Esophagus squamous epithelium (tissue), 5 donors: ENCODE measurements at places on chromosomes 6 and 20.

- DNase-seq = no peak
Measured at GRCh38 chr20:1934156-1934555, 38.9 kb downstream of the SIRPA start.

DNA sequence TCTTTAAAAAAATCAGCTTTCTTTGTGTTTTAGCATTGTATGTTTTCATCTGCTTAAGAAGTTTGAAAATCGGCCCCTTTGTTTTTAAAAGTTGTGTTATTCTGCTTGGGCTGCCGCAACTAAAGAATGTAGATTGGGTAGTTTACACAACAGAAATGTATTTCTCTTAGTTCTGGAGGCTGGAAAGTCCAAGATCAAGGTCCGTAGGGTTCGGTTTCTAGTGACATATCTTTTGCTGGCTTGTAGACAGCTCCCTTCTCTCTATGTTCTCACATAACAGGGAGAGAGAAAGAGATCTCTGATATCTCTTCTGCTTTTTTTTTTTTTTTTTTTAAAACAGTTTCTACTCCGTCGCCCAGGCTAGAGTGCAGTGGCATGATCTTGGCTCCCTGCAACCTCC lies 138.6 kb downstream of the TBC1D7 start:
- DNase-seq = no peak

DNA sequence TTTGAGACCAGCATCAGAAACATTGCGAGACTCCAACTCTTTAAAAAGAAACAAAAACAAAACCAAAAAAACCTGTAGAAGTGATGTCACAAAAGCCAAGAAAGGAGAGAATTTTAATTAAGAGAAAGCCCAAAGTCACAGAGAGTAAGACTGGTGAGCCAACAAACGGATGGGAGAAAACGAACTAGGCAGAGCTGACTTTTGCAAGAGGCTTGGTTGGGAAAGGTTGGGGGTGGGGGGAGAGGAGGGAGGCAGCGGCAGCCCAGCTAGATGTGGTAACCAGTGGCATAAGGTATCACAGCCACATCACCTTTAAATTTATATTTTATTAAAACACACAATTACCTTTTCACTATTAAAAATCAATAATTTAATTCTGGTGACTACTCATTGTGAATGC lies 23.5 kb downstream of the NOL7 start:
- no peak for DNase-seq

- no peak for DNase-seq
Measured at GRCh38 chr6:69265706-69266105, 531.1 kb downstream of the LMBRD1 start.

DNA sequence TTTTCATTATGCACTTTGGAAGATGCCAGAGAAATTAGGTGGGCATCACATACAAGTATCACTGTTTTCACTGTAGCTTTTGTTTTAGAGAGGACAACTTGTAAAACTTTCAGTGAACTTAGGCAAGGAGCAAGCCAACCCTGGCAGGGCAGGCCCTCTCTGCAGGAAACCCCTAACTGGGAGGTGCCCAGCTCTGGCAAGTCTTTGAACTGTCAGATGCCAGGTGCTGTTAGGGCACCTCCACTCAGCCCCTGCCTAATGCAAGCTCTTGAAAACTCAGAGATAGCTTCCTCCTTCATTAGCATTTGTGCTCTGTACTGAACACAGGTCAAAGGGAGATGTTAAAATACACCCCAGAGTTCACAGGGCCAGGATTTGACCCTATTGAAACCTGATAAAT lies 774.2 kb upstream of the FLRT3 start:
- no peak for DNase-seq

DNA sequence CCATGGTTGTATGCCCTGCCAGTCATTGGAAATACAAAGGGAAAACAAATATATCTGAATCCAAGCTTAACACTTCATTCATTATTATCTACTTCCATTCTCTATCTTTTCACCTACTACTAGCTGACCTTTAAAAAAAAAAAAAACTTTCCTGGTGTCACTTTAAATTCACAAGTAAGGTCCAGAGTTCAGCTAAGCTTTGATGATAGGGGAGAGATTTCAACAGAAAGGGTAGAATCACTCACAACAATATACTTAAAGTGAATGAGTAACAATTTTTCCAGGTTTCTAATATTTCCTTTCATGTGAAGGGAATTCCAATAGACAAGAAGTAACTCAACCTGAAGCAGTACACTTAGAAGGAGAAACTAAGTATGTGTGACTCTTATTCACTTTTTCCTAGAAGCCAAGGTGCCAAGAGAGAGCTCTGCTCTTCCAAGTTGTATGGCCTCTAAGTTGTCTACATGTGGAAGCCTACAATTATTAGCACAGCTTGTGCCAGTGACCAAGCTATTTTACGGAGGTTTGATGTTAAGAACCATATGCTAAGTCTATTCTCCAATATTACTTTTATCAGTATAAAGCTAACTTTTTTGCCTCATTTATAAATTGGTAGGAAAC lies 371.7 kb downstream of the TENT5A start:
- DNase-seq = no peak

GRCh38 chr20:32208499-32209154 lies 947 bp downstream of the POFUT1 start:
- no peak for DNase-seq

DNA sequence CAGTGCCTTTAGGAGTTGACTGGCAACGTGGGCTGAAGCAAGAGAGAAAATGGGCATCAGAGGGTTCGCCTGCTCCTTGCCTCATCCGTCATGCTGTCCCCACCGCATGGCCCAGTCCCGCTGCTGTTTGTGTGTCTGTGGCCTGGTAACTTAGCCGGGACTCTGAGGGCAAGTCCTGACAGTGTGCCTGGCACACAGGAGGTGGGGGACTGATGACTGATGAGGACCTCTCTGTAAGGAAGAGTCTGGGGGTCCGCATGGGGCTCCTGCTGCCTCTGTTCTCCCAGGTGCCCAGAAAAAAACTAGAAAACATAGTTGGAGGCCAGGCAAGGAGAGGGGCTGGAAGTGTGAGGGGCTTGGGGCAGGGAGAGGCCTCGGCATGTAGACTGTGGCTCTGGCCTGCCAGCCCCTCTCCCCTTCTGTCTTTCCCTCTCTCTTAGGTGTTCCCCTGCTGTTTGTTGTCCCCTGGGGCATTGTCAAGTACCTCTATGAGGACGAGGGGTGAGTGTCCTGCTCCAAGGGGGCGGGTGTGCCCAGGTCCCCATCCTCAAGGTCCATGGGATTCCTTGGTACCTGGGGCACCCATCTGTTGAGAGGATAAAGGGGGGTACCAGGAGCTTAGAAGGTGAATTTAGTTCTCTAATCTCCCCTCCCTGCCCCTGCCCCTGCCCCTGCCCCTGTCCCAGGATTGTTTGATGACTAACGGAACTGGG lies 29.5 kb downstream of the GLP1R start:
- no peak for DNase-seq

GRCh38 chr6:34147906-34148630 lies 2.2 kb upstream of the GRM4 start:
- DNase-seq = no peak

DNA sequence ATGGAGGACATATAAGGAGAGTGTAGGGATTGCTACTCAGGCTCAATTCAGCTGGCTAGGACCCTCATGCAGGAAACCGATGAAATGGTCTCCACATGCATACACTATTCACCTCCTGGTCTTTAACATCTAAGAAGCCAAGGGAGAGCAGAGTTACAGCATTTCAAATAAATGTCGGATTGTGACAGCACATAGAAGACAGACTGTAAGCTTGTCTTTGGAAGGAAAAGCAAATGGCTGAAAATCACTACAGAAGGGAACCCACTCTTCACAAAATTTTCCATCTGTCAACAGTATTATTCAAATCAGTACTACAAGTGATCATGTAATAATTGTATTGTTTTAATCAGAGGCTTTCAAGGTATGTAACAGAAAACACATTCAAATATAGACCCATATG lies 72.9 kb downstream of the ATG5 start:
- DNase-seq = no peak

DNA sequence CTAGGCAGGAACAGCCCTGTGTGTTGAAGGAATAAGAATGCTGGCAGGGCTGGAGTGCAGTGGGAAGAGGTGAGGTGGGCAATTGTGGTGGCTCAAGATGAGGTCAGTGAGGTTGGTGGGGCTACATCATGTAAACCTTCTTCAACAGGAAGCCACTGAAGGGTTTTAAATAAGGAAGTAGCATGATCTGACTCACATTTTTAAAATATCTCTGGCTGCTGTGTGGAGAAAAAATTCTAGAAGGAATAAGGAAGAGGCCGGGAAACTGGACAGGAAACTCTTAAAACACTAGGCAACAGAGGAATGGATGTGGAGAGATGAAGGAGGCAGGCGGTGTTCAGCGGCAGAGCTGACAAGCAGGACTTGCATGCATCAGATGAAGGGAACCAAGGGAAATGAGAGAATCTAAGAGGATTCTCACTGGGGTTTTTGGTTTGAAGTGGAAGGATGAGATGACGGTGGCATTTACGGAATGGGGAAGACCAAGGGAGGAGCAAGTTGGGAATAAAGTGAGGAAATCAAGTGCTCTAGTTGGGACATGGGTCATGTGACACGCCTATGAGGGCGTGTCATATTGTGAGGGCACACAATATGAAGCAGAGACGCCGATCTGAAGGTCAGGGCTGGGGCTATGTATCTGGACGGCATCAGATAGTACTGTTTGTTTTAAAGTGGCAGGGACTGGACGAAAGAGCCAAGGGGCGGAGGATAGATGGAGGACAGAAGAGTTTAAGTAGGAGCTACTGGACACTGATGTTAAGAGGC lies 18.2 kb downstream of the TMEM242 start:
- no peak for DNase-seq

DNA sequence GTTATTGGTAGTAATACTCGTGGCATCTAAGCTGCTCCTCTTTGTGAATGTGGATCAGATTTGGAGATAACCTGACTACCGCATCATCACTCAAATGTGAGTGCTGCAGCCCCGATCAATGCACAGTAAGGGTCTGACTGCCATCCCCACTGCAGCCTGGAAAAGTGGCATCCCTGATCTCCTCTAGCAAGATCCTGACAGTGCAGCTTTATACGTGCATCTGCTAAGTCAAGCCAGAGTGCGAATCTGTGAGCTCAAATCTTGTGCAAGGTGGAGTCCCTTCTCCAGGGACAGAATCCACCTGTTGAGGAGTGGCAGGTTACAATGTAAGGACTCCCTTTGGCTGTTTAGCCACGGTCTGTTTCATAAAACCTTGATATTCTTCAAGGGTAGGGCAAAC lies 215.0 kb upstream of the EXOC2 start:
- no peak for DNase-seq

DNA sequence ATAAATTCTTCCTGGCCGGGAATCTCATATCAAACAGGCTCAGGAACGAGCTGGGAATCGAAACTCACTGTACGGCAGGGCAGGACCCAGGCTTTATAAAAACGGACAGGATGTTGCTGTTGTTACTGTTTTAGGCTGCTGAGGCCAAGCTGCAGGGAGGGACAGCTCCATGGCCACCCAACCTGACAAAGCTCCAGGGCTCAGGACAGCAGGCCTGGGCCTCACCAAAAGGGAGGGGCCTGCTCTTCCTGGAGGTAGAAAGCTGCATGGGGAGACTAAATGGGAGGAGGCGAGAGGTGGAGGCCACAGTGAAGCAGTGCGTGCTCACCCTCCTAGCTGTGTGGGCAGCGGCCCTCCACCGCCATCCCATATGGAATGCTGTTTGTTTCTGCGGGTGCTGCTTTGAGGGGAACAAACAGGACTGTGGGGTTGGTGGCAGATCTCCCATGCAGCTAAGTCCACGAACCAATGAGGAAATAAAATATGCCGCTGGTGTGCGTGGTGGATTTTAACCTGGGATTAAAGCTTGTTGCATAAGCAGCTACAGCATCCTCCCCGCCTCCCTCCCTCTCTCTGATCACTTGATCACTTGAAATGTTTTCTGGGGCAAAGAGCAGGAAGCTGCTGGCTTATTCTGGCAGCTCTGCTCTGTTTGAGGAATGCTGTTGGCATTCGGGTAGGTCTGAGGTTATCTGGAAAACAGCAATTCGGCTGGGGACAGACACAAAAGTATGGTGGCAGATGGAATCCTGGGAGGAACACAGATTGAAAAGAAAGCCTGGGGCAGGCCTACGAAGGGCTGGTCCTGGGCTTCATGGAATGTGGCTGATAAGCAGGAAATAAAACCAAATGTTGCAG lies 2.4 kb upstream of the ZMYND8 start:
- peak; percentile 18 for DNase-seq

DNA sequence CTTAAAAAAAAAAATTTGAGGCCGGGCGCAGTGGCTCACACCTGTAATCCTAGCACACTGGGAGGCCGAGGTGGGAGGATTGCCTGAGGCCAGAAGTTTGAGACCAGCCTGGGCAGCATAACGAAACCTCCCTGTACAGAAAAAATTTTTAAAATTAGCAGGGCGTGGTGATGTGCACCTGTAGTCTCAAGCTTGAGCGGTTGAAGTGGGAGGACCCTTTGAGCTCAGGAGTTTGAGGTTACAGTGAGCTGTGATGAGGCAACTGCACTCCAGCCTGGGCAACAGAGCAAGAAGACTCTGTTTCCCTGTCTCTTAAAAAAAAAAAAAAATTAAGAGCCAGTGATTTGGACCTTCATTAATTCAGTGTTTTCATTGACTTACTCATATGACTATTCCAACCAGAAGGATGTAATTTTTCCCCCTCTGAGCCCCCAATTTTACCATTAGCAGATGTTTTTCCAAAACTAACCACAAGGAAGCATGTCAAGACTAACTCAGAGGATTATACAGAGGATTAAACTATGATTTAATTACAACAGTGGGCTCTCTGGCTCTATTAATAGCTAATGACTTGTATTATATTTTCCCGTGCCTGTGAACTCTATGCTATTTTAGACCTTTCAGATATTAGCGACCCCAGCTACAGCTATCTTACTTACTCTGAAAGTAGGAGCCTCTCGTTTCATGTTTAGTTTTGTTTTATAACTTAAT lies 75.1 kb downstream of the ARID1B start:
- no peak for DNase-seq

GRCh38 chr6:18447552-18447951 lies 60.4 kb downstream of the RNF144B start:
- no peak for DNase-seq

DNA sequence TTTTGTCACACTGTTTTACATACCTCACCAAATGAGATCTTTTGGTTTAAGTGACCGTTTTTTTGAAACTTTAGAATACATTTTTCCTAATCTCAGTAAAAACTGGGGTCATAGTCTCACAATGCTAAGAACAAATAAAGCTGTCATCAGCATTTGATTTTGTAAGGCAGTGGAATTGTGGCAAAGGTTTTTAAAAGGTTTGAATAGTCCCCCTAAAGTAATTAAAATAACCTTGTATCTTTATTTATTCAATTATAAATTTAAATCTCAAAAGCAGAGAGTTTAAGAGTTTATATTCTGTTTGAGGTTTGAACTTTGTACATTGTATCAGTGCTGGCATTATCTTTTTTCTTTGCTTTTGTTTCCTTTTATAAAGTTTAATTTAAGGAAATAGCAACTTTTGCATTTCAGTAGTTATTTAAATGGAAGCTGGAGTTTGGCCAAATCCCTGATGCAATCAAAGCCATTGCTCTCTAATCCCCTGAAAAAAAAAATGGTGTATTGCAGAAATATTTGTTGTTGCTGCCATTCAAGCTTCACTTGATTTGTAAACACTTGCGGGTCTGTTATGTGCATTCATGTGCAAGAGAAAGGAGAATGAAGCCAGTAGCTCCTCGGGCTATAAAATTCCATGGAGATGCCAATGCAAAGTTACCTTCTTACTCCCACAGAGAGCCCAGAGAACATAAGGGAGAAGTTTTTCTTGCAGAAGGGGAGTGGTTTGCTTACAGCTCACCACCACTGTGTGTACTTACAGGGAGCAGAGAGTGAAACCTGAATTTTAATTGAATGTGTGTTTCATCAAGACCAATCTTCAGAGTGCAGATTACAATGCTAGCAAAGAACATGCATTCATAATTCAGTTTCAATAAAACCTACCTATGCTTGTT lies 391.8 kb downstream of the ARHGAP18 start:
- DNase-seq = no peak
